ENCODE measurements at places on chromosomes 5 and 9.

DNA sequence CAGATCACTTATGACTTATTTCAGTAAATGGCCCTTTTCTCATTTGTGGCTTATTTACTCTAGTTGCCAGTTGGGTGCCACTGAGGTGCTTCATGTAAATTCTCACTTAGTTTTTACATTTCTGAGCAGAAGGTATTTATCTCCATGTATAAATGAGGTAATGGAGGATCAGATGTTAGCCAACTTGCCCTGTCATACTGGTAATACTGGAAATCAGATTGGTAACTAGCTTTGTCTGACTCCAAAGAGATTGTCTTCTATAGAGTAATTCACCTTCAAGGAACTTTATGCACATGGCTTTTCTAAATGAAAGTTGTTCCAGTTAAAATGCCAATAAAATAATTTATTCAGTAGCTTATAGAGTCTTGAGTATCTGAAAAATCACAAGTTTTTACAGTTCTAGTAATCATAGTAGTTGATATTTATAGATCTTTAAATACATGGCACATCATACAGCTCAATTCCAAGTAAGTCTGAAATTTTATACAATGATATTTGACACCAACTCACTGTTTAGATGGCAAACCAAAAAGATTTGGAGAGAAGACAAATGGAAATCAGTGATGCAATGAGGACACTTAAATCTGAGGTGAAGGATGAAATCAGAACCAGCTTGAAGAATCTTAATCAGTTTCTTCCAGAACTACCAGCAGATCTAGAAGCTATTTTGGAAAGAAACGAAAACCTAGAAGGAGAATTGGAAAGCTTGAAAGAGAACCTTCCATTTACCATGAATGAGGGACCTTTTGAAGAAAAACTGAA is 28.8 kb downstream of the RAB14 start:
- DNase-seq: no peak

DNA sequence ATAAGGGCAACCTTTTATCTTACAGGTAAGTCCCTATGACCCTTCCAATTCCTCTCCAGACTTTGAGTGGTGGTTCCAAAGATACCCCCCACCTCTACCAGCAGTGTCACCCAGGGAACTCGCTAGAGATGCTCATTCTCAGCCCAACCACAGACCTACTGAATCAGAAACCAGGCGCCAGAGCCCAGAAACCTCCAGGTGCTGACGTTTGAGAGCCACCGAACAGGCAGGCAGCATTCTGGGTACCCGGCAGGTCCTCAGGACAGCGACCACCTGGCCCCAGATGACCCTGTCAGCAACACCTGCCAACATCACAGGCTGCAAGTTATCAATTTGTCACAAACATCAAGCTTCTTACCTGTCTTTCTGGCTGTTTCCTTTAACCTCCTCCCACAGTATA is 19.5 kb downstream of the RAPGEF1 start:
- no peak for DNase-seq

DNA sequence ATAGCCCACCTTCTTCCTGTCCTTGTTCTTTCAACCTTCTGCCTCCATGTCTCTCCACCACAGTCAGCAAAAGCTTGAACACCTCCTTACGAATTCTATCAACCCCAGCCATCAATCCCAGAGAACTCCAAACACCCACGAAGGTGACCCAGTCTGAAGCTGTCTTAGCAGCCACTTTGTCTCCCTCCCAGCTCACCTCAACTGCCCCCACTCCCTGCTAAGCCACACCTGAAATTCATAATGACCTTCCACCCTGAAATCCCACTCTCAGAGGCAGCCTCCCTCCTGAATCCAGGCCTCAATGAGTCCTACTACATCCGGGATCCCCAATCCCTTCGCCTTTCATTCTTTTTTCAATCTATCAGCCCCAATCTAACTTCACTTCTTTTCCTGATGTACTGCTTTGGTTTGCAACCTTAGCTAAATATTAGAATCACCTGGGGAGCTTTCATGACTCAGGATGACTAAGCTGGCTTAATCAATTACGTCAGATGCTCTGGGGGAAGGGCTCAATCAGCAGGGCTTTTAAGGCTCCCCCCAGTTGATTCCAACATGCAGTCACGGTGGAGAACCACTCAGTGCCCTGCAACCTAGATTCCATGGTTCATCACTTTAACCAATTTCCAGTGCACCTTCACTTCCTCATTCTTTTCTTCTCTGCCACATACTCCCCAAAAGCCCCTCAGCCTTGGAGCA is 32.2 kb downstream of the BHMT start:
- no peak for DNase-seq

DNA sequence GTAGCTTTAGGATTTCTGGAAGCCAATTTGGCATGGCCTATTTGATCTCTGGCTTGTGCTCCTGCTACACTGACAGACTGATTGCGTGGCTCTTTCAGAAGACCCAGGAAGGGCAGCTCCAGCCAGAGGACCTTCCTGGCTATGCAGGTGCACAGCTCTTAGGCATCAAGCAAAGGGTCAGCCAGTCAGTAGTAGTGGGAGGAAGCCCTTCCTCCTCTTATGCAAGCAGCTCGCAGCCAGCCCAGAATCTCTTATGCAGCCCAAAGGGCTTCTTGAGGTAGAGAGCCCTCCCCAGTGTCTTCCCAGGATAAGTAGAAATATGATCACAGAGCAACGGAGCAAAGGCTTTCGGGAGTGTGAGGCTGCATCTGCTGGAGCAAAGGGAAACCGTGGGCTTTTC is 43.2 kb downstream of the SLC36A1 start:
- DNase-seq: no peak

DNA sequence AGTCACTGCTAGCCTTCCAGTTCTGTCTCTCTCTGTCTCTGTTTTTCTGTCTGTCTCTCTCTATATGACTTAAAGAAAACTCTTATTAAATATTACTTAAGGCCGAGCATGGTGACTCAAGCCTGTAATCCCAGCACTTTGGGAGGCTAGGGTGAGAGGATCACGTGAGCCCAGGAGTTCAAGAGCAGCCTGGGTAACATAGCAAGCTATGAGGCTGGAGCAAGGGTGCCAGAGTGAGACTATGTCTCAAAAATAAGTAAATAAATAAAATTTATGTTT is 1.7 kb upstream of the GBGT1 start:
- no peak for DNase-seq

GRCh38 chr5:154728939-154729588 is 26.1 kb upstream of the LARP1 start:
- DNase-seq: no peak

GRCh38 chr9:126665644-126666035 is 51.9 kb downstream of the LMX1B start:
- no peak for DNase-seq

GRCh38 chr5:159451197-159452052 is 121.1 kb upstream of the IL12B start:
- no peak for DNase-seq

DNA sequence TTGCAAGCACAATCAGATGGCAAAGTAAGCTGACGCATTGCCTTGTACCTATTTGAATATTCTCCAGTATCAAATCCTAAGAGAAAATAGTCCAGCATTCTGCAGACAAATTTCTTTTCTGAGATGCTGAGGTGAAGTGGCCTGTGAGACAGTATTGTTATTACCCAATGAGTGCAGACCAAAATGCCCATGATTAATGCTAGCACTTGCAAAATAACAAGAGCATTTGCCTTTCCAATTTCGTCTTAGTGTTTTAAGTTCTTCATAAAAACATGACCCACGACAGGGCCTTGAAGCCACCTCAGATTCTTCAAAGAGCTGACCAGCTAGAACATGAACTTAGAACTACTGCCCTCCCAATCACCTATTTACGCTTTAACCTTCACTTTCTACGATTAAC is 2.6 kb upstream of the IQGAP2 start:
- DNase-seq: no peak

DNA sequence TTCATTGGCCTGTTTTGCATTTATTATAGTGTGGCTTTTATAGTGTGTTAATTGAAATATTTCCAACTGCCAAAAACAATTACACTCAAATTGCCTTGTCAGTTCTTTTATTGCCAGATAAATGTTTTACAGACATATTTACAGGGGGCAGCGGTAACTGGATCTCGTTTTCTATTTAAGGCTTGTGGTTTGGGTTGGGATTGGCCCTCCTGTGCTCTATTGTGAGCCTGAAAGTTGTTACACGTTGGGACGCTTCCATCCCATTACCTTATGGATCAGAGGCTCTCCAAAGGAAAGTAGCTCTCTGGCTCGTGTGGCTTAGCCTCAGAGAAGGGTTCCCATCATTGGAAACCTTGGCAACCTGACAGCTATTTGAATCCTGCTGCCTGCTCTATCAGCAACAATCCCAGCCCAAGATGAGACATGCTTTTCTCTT is 20.8 kb downstream of the DNAI1 start:
- DNase-seq: no peak

- DNase-seq: no peak
Observed at GRCh38 chr5:124519396-124519795, 227.0 kb downstream of the ZNF608 start.

DNA sequence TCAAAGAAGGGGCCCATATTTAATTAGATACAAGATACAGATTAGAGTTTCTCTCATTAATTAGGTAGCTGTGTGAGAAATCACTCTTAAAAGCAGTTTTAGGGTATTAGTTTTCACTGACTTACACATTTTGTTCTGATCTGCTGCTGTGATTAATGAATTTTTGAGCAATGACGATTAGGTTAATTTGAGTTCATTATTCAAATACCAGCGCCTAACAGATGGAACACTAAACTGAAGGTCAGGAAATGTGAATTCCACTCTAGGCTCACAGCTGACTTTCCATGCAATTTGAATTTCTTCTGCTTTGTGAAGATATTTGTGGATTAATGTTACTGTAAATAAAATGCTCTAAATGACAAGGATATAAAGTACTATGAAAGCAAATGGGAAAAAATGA is 380.6 kb downstream of the ADGRV1 start:
- no peak for DNase-seq

DNA sequence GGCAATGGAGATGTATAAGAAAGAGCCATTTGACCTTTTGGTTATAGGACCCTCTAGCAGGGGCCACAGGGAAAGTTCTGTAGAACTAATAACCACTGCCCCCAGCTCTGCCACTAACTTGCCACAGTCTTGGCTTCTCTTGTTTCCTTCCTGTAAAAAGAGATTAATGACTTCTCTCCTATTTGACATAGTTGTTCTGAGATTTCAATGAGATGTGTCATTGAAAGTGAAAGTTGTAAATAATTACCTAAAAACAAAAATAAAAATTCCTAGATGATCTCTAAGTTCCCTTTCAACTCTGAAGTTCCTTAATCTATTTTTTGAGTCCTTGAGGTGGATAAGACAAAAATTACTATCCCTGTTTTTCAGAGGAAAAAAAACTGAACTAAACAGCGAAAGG is 1.4 kb upstream of the KIF12 start:
- no peak for DNase-seq

DNA sequence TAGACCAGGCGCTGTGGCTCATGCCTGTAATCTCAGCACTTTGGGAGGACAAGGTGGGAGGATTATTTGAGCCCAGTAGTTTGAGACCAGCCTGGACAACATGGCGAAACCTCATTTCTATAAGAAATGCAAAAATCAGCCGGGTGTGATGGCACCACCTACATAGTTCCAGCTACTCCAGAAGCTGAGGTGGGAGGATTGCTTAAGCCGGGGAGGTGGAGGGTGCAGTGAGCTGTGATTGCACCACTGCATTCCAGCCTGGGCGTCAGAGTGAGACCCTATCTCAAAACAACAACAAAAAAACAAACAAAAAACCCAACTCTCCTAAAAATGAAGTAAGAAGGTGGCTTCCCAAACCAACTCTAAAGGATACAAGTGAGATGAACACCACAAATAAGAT is 23.0 kb downstream of the IARS1 start:
- DNase-seq: no peak

GRCh38 chr5:150219142-150219541 is 29.3 kb downstream of the SLC6A7 start:
- no peak for DNase-seq

DNA sequence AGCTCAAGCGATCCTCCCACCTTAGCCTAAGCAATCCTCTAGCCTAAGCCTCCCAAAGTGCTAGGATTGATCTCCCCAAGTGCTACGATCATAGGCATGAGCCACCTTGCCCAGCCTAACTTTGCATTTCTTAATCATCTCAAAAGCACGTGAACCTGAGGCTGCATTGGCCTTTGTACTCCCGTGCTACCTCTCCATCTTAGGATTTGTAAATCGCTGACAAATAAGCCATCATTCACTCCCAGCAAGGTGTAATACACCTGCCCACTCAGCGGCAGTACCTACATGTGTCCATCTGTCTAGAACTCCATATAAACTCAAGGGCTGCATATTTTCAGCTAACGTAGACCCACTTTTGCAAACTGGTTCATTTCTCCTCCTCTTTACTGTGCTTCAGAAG is 2.8 kb downstream of the ANKH start:
- no peak for DNase-seq

DNA sequence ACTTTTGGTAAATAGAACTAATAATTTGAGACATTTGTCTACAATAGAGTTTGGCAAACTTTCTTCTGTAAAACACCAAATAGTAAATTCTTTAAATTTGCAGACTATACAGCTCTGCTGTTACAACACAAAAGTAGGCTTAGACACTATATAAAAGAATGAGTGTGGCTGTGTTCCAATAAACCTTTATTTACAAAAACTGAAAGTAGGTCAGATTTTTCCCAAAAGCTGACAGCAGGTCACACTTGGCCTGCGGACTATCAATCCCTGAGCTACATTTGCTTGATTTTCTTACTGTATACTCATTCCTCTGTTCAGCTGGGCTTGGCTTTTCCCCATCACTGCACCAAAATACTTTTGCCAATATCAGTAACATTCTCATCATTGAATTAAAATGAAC is 189.4 kb downstream of the COMMD10 start:
- no peak for DNase-seq

DNA sequence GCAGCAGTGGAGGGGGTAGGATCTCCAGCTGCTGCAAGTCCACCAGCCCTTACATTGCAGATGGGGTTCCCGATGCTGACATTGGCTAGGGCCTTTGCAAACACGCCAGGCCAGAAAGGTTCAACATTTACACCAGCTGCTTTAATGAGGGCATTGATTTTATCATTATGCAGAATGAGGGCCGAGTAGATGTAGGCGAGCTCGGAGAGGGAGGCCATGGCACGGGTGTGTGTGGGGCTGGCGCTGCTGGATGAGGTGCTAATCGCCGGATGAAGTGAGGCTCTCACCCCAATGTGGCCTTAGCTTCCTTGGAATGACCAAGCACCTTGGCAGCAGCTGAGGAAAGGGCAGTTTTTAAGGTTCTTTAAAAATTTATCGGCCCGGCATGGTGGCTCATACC is 27.4 kb downstream of the PHAX start:
- DNase-seq: no peak

DNA sequence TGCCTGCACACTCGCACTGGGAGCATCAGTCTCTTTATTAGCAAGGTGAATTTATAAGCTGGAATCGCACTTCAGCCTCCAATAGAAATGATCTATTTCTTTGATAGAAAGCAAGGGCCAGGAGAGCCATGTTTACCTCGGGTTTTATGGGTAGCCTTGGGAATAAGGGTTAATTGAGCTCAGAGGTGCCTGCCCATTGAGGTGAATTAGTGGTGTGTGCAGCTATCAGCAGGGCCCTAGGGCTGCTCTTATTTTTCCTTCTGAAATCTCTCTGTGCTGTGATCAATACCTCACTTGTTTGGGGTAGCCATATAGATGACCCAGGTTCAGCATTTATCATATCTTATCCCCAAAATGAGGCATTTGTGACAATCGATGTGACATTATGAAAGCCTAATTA is 297.8 kb downstream of the EBF1 start:
- no peak for DNase-seq

- no peak for DNase-seq
Observed at GRCh38 chr9:133366435-133366834, 9.4 kb downstream of the SURF4 start.

- DNase-seq: no peak
Observed at GRCh38 chr9:114216081-114216480, 60.7 kb downstream of the COL27A1 start.
